HCEC 1CT (cell line): ENCODE measurements at places on chromosomes 5 and 9.

DNA sequence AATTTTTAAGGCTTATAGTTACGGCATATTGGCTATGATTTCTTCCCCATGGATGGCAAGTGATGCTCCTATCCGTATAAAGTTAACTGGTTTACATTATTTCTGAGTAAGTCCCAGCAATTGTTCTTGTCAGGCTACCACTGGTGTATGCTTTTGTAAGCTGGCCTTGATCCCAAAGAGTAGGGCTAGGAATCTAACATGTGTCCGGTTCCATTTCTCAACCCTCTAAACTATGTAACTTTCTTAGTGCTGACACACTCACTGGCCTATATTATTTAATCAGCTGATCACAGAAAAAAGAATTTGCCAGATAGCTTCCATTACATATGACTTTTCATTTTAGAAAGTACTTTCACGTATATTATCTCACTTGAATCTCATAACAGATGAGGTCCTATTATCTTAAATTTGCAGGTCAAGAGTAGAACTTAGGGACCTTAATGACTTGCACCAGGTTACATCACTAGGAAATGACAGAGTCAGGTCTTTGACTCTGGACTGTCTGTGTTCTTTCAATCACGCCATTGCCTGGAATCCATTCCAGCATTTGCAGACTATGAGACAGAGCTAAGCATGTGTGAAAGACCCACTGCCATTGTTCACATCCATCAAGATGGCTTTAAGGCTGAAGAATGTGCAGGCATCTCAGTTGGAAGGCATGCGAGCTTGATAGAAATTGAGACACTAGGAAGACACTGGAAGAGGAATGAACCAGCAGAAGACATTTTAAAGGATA lies 362.9 kb downstream of the ARRDC3 start:
- no peak for DNase-seq

- no peak for DNase-seq
Observed at GRCh38 chr5:18010053-18010452, 375.8 kb downstream of the TAF11L14 start.

GRCh38 chr5:153400931-153401330 lies 89.5 kb upstream of the GRIA1 start:
- DNase-seq = peak; percentile 68

GRCh38 chr5:79509244-79509885 lies 4.6 kb downstream of the HOMER1 start:
- no peak for DNase-seq

DNA sequence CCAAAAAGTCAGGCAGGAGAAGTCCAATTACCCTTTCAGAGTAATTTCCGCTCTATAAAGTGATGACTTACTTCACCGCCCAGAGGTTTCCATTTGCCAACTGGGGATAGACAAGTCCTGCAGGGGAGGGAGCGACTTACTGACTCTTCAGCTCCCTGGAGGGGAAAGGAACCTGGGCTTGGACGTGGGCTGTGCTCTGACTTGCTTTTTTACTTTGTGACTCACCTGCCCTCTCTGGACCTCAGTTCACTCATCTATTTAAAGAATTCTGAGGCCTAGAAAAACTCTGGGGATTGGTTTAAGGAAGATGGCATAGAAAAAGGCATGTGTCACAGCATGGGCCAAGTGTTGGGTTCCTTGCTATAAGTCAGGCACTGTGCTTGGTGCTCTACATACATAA lies 180.4 kb upstream of the TRIM32 start:
- no peak for DNase-seq

DNA sequence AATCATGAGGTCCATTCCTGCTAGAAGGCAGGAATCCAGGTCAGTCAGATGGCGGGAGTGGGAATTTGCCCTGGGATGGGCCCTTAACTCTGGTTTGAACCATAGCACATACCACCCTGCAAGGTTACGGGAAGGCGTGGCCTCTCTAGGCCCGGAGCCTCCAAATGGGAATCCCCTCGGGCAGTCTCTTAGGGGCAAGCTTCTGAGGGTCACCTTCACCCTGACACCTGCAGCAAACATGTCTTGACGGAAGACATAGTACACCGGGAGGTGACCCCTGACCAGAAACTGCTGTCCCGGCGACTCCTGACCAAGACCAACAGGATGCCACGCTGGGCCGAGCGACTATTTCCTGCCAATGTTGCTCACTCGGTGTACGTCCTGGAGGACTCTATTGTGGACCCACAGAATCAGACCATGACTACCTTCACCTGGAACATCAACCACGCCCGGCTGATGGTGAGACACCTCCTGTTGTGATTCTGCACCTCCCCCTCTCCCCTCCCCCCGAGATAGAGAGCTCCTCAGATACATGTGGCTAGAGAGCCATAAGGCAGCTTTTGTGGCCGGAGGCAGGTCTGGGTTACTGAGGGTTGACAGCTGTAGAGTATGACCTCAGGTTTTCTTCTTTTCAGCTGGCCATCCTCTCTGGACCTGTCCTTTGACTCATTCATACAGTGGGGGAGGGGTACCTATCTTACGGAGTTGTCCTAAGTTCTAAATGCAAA lies 957 bp downstream of the PRELID1 start:
- no peak for DNase-seq

GRCh38 chr9:118331622-118332045 lies 627.4 kb downstream of the TLR4 start:
- DNase-seq = peak; percentile 62

GRCh38 chr9:105291422-105291859 lies 47.0 kb downstream of the SLC44A1 start:
- DNase-seq = no peak

DNA sequence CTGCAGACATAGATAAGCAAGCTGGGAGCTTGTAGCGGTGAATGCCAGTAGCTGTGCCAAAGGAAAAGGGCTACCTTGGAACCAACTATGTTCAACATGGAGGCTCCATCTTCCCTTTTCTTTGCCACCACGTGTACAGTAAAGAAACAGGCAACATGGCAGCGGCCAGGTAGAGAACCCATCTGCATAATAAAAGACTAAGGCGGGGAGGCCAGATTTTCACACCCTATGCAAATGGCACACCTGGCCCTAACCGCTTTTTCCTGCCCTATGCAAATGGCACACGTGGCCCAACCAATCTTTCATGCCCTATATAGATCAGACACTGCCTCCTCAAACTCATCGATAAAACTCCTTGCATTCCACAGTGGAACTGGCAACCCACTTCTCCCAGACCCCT lies 477.5 kb upstream of the EDIL3 start:
- no peak for DNase-seq

DNA sequence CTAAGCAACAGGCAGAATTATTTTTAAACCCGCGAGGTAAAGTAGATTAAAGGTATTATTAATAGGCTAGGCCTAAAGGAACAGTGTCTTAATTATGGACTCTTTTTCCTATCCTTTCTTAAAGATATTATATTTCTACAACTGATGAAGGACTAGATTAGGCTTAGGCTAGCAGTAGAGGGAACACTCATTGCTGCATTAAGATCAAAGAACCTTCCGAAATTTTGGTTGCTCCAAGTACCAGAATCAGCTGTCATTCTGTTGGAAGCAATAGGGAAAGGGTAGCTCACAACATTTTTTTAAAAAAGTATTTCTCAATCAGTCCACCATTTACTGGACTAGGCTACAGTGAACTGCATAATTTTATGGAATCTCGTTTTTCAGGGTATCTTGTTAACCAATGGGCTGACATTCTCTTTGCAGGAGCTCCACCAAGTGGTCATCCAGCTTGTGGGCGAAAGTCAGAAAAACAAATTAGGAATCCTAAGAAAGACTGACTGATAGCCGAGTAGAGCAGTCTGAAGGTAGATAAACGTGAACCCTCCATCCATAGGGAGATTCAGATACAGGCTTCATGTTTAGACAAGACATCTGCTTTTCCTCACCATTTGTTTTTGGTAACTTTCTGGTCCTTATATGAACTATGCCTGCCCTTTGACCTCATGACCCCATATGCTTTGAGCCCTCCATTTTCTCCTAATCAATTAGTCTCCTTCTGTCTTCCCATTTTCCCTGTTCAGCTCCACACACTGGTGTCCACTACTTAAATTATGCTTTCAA lies 103.6 kb upstream of the CHD1 start:
- DNase-seq = peak; percentile 80

DNA sequence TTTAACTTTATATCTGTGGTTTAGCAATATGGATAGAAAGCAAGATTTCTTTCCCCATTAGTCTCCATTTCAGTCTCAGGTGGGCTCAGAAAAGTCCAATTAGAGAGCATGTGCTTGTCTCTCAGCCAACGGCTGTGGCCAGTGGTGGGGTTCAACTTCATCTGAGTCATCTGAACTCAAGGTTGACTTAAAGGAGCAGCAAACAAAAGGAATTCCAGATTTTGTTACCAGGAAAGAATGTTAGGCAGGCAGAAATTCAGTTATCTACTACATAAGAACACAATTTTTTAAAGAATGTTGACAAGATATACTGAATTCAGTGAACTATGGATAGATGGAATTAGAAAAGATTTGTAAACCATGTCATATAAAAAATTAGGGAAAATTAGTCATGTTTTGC lies 784.1 kb downstream of the MAT2B start:
- DNase-seq = no peak

DNA sequence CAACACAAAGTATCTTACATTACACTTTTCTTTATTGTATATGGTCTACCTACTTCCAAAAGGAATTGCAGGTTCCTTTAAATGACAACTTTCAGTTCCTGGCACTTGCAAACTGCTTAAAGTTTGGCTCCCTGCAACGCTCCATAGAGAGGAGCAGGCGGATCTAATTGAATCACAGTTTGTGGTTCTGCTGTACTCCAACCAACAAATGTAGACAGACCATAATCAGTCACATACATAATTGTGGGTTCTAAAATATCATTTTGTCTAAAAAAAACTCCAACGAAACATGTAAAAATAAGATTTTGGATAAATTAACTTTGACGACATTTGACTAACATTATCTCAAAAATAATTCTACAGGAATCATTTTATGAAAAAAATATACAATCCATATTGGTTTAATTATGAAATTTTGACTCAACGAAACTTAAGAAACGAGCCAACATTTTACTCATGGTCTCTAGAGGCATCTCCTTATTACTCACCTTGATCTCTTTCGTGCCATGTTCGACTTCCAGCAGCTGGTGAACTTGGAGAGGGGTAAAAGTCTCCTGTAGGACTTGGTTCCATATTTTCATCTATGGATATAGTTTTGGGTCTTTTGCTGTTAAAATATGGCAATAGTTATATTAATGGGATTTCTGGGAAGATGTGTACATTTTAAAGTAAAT lies 167.6 kb downstream of the NFIB start:
- no peak for DNase-seq

DNA sequence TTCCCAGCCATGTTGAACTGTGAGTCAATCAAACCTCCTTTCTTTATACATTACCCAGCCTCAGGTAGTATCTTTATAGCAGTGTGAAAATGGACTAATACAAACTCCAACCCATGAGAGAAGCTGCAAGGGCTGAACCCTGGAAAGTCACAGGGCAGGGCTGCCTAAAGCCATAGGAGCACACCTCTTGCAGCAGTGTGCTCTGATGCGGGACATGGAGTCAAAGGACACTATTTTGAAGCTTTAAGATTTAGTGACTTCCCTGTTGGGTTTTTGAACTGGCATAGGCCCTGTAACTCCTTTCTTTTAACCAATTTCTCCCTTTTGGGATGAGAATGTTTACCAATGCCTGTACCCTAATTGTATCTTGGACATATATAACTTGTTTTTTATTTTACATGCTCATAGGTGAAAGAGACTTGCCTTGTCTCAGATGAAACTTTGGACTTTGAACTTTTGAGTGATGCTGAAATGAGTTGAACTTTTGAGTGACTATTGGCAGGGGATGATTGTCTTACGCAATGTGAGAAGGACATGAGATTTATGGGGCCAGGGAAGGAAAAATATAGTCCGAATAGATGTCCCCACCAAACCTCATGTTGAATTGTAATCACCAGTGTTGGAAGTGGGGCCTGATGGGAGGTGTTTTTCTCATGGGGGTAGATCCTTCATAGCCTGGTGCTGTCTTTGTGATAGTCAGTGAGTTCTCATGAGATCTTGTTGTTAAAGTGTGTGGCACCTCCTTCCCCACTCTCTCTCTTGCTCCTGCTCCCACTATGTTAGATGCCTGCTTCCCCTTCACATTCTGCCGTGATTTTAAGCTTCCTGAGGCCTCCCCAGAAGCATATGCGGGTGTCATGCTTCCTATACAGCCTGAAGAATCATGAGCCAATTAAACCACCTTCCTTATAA lies 159.5 kb upstream of the SPEF2 start:
- DNase-seq = no peak

GRCh38 chr9:18800579-18800978 lies 232.4 kb downstream of the SAXO1 start:
- no peak for DNase-seq

DNA sequence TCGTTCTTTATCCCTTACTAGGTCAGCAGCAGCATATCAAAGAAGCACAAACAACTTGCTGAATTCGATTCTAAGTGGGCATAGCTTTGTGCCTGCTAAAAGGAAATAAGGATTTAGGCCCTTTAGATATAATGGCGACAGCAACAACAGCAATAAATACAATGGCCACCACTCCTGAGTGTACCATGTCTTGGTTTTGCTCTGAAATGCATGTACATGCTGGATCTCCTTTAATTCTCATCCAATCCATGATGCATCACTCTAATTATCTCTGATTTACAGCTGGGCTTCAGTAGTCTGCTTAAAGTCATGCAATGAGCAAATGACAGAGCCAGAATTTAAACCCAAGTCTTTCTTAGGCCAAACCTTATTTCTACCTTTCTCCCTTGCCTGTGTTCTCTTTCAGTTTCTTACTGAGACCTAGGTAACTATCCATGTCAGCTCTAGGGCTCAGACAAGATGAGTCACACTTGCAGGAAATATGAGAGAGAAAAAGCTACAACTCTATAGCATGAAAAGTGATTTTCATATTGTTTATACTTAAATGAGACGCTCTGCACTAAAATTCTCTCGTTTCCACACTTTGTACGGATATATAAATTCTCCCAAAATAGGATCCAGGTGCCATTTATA lies 111.8 kb downstream of the HMHB1 start:
- peak; percentile 53 for DNase-seq

DNA sequence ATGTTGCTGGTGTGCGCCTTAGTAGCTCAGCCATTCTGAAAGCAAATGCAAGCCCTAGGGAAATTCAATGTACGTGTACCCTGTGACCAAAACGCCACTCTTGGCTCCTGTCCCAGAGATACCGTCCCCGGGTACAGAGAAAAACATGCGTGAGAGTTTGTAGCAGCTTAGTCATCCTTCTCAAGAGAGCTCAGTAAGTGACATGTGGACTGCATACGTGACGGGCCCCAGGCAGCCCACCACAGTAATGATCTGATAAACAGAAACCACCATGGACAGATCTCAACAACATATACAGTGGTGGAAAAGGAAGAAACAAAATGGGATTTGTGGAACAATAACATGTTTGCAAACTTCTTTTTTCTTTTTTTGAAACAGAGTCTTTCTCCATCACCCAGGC lies 45.1 kb downstream of the S1PR3 start:
- no peak for DNase-seq

GRCh38 chr5:173501271-173501670 lies 115.2 kb downstream of the BOD1 start:
- no peak for DNase-seq

- peak; percentile 57 for DNase-seq
Observed at GRCh38 chr5:64790210-64790609, 21.5 kb downstream of the CWC27 start.

- peak; percentile 23 for DNase-seq
Observed at GRCh38 chr5:155953335-155953734, 373.6 kb upstream of the SGCD start.

GRCh38 chr5:63085561-63085960 lies 506.9 kb downstream of the LRRC70 start:
- DNase-seq = no peak

GRCh38 chr5:652773-653350 lies 40.3 kb downstream of the TPPP start:
- DNase-seq = no peak

- no peak for DNase-seq
Observed at GRCh38 chr5:72294473-72294872, 25.6 kb downstream of the MRPS27 start.
